Cortex of kidney (tissue), 1 donor: ENCODE measurements at places on chromosomes 7 and 10.

DNA sequence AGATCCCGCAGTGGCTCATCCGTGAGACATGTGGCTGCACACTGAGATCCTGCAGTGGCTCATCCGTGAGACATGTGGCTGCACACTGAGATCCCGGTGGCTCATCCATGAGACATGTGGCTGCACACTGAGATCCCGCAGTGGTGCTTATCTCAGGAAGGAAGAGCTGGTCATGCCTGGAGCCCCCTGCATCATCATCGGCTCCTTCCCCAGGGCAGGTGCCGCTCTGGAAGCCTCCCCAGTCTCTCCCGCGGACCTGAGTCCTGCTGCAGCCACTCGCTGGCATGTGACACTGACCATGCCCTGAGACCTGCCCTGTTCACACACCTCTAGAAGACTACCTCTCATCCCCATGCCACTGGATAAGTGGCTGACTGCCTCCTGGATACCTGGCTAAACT lies 181.3 kb downstream of the PTPRN2 start:
- no peak for DNase-seq

GRCh38 chr7:108222236-108222892 lies 92.2 kb upstream of the LAMB4 start:
- DNase-seq: no peak

DNA sequence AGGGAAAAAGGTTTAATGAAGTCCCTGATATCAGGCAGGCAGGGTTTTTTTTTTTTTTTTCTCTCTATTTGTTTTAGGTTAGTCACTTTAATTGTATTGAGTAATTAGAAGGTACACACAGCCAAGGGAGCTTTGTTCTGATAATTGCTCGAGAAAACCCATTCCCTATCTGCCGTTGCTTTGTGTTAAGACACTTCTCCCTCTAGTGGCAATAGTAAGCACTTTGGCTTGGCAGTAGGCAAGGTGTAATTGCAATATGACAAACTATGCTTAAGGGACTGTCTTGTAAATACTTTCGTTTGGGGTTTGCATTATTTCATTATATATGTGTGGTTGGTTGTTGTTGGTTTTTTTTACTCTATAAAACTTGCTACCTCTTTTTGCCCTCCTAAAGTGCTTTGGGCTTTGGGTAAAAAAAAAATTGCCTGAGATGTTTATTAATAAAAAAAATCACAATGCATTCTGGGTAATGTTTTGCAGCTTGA lies 113.4 kb downstream of the BTRC start:
- DNase-seq: no peak

DNA sequence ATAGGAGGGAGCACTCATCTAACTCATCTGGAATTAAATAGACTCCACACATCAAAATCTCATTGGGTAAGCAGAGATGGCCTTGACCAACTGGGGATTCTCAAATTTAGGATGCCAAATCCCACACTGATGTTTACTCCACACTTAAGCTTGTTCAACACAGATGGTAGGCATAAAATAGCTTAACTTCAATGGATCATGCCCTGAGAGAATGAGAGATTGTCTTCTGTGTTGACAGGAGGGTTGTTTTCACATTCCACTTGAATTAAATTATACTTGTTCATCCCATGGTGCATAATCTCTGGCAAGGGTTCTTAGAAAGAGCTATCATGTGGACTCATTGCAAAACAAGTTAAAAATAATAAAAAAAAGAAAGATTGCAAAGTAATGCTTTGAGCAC lies 391.4 kb downstream of the PLXDC2 start:
- DNase-seq: no peak

DNA sequence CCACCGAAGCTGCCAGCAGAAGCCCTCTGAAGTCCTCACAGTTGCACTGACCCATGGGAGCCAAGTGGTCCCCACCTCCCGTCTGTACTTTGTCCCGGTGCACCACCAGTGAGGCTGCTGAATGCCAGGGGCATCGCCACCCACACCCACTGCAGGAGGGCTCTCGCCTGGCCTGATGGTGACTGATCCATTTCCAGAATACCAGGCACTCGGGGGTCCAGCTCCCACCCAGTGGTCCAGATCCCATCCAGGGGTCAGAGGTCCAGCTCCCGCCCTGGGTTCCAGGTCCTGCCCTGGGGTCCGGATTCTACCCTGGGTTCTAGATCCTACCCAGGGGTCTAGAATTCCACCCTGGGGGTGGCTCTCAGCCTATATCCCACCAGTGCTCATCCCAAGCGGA lies 9.1 kb upstream of the JAKMIP3 start:
- DNase-seq: no peak

- DNase-seq: no peak
These were observed 20.8 kb upstream of the RET start for GRCh38 chr10:43055991-43056567.

GRCh38 chr10:3926258-3926657 lies 141.2 kb upstream of the KLF6 start:
- no peak for DNase-seq

- no peak for DNase-seq
These were observed 15.8 kb upstream of the ADAMTS14 start for GRCh38 chr10:70656489-70656888.

DNA sequence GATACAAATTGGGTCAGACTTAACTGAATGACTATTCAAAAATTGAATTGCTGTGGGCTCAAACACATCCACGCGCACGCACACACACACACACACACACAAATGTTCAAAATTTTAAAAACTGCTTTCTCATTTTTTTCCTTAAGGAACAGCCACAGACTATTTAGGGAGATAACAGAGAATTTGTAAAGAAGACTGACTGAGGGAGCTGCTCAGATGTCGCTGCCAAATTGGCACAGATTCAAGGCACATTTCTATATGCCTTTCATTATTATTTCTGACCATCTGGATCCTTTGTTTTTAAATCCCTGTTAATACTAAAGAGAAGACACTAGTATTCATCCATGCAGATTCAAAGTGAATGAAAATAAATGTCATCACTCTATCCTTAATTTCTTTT lies 154.8 kb downstream of the DGKB start:
- no peak for DNase-seq

DNA sequence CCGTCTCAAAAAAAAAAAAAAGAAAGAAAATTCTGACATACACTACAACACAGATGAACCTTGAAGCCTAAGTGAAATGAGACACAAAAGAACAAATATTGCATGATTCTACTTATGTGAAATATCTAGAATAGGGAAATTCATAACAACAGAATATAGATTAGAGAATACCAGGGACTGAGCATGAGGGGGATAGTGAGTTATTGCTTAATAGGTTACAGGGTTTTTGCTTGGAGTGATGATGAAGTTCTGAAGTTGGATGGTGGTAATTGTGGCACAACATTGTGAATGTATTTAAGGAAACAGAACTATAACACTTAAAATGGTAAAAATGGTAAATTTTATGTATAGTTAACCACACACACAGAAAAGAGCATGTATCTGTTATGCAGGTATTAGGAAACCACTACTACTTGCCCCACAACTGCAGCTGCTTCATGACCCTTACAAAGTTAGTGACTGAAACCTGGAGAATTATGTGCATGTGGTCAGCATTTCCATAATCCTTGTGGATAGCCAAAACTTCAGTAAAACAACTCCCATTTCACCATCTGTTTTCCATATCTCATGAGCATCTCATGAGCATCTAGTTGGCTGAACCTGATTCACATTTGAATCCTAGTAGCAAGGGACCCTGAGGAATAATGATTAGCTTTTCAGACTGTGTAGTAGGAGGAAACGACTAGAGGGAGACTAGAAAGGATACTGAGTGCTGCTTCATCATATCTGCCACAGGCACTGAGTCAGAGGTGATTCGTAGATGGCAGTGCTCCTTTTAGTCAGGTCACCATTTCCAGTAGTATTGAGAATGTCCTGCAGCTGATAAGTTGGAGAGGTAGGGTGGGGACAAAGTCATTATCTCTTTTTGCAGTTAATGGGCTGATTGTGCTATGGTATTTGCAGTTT lies 26.3 kb downstream of the SAMD8 start:
- DNase-seq: no peak

GRCh38 chr10:65346466-65346865 lies 1579.4 kb upstream of the LRRTM3 start:
- DNase-seq: no peak

- no peak for DNase-seq
These were observed 116.1 kb downstream of the GPR37 start for GRCh38 chr7:124649397-124650014.

- DNase-seq: no peak
These were observed 105.2 kb downstream of the GSAP start for GRCh38 chr7:77310982-77311381.

GRCh38 chr7:100726996-100727761 lies 6.2 kb upstream of the ZAN start:
- DNase-seq: no peak

DNA sequence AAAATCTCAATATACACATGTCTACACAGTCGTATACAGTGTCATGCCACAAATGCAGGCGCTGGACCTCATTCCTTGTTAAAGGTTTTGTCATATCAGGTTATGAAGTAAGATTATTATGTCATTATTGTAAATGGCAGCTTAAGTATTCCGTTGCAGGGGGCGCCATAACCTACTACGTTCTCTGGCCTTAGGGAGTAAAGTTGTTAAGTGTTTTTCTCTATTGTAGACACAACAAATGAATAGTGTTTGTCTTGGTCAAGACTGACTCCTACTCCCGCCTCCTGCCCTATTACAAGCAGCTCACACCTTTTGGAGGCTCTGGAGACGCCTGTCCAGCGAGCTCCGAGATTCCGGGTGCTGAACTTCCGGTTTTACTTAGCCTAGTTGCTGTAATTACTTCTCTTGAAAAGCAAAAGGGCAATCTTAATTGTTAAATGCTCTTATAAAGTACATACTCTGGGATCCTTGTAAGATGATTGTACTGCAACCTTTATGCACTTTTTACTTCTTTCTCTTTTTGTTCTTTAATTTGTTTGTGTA lies 994 bp downstream of the GATAD1 start:
- DNase-seq: no peak

GRCh38 chr10:106672517-106673175 lies 491.9 kb downstream of the SORCS1 start:
- no peak for DNase-seq

DNA sequence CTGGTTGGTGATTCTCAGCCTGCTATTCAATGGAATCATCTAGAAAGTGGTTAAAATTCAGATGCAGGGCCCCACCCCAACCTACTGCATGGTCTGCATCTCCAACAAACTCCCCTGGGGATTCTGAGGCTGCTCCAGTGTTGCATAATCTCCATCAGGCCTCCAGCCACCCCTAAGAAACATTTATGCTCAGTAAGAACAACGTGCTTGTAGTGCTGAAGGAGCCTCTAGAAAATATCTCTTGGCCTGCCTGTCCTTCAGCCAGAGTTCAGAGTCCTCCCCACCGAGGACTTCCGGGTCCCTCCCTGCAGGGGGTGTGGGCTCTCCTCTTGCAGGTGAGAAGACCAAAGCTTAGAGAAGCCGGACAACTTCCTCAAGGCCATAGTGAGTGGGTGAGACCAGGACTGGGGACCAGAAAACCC lies 159.8 kb downstream of the SH3PXD2A start:
- no peak for DNase-seq

GRCh38 chr7:24573554-24574338 lies 494 bp downstream of the PALS2 start:
- no peak for DNase-seq

GRCh38 chr7:106588422-106589197 lies 72.3 kb downstream of the CCDC71L start:
- DNase-seq: no peak

DNA sequence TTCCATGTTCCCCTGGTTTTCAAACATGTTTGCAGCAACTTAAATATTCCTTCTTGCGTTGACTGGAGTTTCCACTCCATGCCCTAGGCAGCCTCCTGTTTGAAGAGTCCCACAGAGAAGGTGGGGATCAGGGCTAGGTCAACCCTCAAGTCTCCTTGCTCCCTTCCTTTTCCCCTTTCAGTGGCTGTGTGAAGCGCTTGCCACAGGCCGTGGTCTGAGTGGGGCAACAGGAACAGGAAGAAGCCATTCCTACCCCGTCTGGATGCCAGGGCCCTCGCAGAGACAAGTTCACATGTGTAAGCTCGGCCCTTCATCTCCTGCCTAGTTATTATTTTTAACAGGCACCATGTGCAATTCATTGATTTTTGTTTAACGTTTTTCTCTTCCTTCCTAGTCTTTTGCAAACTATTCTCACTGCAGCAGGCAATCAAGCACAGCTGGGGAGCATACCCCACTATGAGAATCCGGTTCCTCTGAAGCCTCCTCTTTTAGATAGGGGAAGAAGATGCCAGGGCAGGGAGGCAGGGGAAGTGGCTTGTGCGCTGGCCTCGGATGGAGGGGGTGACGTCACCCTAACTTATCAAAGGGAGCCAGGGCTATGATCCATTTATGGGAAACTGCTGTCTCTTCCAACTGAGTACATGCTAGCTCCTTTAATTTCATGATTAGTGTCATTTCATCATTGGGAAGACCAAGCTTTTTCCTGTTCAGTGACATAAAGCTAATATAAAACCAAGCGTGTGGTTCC lies 64.2 kb downstream of the PRLHR start:
- DNase-seq: no peak

DNA sequence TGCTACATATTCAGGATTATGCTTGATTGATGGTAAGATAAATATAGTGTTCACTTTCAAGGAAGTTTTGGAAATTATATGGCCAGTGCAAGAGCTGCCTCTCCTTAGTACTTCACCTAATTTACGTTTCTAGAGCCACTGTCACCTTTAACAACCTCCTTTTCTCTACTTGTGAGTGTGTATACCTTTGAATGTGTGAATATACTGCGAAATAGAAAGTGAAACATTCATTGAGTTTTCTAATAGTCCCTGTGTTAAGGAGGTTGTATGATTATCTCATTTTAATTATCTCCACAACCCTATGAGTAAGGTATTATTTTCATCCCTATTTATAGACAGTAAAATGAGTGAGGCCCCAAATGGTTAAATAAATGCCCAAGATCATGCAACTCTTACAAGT lies 1050.5 kb downstream of the XPNPEP1 start:
- DNase-seq: no peak

- no peak for DNase-seq
These were observed 957 bp upstream of the SVIL start for GRCh38 chr10:29635711-29636144.

GRCh38 chr10:122151121-122151694 lies 119.9 kb upstream of the BTBD16 start:
- no peak for DNase-seq

- DNase-seq: no peak
These were observed 23.9 kb downstream of the LOXL4 start for GRCh38 chr10:98244141-98244540.

DNA sequence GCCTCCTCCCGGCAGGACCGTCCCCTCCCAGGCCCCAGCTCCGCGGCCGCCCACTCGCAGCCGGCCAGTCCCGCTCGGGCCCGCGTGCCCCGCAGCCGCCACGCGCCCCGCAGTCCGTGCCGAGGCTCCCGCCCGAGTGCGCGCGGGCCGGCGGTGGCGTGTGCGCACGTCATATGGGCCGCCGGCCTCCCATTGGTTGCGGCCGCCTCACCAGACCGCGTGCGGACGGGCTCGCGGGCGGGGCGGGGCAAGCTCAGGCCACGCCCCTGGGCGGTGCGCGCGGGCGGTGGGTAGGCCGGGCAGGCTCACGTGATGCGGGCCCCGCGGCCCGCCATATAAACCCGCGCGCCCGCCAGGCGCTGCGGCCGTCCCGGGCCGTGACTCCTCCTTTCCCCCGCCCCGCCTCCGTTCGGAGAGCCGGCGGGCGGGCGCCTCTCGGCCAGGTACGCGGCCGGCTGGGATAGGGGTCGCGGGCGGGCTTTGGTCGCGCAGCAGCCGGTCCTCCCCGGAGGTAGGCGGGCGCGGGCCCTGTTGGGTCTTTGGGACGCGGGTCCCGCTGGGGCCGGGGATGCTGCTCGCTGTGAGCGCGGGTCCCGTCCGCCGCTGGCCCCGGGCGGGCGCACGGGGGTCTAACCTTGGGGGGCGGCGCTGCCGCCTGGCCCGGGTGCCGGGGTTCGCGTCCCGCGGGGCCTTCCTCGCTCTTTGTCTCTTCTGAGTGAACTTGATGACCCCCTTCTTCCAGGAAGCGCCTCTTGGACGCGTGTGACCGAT lies at the start of gene INSIG1:
TSS of gene INSIG1 (plus strand) at position 362 of the 771 bp plus-strand sequence. CDS start at position 770, 408 bp downstream.
- no peak for DNase-seq
